Naive thymus-derived CD8-positive, alpha-beta T cell (primary cell): ENCODE measurements at places on chromosomes 12 and 14.

DNA sequence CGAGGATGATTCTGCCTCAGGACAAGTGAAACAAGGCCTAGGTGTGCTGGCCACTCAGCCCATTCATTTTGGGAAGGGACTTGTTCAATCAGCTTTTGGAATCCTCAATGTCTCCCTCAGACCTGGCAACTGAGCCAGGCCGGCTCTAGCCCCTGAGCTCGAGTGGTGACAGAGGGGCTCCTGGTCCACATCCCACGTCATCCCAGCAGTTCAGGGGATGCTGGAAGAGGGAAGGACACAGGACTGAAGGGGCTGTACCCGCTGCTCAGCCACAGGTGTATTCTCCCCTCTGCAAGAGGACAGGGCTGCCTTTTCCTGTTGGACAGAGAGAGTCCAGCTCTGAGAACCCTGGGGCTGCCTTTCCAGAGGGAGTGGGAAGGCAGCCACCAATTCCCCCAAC lies 244.6 kb upstream of the SFSWAP start:
- DNase-seq = no peak

DNA sequence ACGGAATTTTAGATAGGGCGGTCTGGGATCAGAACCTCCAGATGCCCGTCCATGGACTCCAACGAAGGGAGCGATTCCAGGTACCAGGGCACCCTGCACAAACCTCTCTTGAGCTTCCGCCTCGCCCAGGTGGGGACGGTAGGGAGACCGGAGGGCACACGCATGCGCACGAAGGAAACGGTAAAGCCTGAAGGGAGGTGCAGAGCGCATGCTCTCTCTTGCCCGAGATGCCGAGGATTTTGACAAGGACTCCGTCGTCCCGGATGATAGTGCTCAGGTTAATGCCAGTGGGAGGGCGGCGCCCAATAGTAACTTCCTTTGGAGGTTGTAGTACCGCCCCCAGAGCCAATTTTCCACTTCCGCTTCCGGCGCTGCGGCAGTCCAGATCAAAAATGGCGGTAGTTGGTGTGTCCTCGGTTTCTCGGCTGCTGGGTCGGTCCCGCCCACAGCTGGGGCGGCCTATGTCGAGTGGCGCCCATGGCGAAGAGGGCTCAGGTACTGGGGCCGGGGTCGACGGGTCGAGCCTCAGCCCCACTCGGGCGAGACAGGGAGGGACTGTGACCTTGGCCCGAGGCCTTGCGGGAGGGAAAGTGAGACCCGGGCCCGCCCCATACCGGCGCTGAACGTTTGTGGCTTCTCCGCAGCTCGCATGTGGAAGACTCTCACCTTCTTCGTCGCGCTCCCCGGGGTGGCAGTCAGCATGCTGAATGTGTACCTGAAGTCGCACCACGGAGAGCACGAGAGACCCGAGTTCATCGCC lies at the start of gene COX6A1:
TSS of gene COX6A1 (plus strand) at position 379 of the 760 bp plus-strand sequence. CDS start at position 393, 14 bp downstream.
- DNase-seq = peak; percentile 97

DNA sequence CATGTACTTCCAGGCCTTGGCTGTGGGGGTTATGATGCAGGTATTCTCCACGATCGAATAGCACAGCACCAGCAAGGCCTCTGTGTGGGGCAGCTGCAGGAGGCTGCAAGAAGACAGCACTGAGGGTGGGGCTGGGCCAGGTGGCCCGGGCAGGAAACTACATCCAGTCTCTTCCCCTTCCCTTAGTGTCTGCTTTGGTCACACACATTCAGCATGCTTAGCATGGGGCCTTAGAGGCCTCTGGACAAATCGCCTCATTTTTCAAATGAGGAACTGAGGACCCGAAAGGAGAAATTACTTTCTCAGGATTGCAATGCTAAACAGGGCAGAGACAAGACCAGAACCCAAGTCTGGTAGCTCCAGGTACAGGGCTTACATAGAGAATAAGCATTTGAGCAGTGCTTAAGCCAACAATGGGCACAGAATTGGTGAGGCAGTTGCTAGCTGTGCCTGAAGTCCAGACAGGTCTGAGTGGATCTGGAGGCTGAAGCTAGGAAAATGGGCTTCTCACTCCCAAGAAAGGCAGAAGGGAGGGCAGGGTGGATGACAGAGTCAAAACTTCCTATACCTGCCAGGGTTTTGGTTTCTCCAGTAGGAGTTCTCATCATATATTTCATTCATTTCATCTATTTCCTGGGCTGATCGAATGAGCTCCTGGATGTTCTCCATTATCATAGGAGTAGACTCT lies 3.5 kb downstream of the ACRBP start:
- no peak for DNase-seq

DNA sequence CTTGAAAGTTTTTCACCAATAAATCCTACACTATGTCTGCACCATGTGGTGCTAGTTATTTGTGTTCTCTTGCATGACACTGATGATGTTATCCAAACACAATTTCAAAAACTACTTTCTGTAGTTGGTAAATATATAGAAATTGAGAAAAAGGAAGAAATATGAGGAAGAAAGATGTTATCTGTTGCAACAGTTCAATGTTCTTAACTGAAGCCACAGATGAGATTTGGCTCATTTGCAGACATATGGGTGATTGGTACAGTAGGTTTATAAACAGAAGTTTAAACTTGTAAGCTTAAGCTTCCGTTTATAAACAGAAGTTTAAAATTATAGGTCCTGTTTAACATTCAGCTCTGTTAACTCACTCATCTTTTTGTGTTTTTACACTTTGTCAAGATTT lies at the start of gene CLEC12A:
TSS of gene CLEC12A (plus strand) at position 229 of the 400 bp plus-strand sequence. CDS start 188 bp downstream, outside the sequence.
- DNase-seq = no peak

DNA sequence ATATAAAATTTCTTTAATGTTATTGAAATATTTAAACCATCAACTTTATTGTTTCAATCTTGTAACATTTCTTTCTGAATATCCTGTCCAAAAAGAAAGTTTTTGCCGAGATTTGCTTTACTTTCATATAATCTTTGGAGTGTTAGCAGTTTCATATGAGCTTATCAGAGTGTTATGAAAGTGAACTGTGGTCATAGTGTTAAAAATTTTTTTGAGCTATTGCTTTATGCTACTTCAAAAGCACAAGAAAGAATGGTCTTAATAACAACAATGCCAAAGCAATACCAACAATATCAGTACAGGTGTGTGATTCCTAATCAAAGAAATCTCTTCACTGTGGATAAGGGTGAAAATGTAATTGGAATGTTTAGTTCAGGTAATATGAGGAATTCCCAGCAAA lies 1994.9 kb upstream of the FLRT2 start:
- DNase-seq = no peak

DNA sequence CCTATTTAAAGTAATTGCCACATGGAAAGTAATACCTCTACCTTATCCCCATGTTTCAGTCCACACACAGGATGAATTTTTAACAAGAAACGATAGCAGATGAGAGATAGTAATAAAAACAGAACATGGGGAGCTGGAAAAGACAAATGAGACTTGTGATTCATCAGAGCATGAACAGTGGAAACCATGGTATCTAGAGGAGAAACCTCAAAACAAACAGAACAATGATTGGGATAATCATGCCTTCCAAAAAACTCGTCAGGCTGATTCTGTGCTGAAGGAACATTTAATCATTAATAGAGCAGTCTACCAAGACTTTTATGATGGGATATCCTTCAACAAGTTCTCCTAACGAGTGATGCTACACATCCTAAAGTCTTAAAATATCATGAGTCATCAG lies 1390.7 kb downstream of the FSCB start:
- DNase-seq = no peak

DNA sequence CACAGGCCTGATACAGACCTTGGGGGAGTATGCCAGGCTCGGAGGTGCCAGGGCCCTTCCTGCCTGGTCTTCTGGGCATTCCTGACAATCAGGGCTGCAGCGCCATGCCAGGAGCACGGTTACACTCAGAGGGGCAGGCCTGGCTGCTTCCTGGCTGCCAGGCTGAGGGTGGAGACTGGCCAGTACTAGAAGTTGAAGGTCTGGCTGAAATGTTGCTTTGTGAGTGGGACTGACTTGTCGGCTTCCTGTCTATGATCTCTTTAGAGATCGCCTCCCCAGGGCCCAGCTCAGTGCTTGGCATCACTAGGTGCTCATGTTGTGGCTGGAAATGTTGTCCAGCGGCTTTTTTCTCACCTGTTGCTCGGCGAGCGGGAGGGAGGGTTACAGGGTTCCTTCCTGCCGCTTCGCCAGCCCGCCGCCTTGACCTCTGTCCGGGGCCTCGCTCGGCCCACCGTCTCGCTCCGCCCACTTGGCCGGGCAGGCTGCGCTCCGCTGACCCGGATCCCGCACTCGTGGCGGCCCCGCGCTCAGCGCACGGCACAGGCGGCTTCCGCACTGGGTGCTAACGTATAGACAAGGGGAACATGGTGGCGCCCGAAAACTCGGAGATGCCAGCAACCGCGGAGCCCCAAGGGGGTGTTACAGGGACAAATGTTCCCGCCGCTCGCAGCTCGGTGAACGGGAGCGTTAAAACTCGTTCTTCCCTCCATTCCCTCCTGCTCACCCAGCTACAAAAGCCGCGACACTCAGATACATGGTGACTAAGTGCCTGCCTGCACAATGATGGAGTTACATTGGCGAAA lies 32.6 kb downstream of the PAPLN start:
- no peak for DNase-seq

- DNase-seq = no peak
Measured at GRCh38 chr12:92814584-92814983, 111.8 kb downstream of the PLEKHG7 start.

DNA sequence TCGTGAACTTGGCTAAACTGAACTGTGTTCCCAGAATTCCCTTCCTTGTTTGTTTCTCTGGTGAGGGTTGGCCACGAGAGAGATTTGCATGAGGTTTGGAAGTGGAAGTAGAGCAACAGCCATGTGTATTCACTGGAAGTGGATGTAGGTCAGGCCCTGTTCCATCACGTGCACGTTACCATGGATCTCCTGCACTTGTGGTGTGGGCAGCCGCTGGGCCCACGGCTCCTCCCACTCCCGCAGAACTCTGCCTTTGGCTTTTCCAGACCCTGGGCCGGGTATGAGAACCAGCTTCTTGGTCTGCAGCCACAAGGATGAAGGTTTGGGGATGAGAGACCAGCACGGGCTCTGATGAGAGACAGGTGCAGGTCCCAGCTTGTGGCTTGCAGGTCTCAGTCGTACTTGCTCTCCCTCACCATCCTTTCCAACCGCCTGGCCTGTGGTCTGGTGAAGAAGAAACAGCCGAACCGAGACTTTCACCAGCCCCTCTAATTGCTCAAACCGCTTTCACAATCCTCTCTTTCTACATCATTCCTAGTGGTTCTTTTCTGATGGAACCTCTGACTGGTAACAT lies 94.9 kb downstream of the DUSP16 start:
- peak; percentile 39 for DNase-seq

- no peak for DNase-seq
Measured at GRCh38 chr14:22194664-22195063, 394.4 kb downstream of the DAD1 start.

DNA sequence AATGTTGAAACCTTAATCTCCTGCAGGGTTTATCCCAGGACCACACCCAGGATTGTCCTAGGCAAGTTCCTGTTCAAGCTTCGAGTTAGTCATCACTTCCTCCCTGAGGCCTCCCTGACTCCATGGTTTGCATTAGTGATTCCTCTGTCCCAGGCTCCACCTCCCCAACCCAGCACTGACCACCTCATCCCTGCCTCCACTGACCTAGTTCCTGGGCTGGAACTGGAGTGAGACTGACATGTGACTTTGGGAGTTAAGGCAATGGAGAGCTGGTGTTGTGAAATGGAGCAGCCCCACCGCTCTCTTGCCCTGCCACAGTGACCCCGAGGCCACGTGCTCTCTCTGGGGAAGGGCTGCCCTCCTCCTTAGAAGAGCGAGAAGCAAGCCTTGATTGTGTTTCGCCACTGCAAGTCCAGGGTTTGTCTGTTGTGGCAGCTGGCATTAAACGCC lies 15.8 kb upstream of the DTX1 start:
- DNase-seq = no peak

DNA sequence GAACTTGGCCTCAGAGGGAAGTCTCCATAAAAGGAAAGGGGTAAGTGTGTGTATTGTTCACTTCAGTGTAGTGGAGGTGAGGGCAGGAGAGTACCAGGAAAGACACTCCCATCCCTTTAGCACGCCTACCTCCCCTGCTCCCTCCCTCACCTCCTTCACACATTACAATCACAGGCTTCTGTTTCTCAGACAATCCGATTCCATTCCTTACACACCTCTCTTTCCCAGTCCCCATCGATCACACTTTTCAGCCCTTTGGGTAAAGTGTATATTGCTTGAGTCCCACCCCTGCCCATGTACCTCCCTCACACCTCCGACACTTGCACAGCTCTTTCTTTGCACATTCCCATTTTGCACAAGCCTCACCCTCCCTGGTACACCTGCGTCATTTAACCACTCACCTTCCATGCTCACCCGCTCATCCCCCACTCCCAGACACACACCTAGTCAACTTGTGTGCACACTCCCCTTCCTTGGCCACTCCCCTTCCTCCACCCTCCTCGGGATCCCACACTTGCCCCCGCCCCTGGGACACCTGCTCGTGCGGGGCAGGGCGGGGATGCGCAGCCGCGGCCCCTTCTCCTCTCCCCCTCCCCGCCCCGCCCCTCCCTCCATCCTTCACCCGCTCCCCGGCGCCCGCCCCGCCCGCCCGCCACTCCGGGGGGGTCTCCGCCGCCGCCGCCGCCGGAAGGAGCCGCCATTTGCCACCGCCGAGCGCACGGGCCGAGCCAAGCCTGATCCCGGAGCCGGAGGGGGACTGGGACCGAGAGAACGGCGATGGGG lies at the start of gene MARCHF9:
TSS of gene MARCHF9 (plus strand) at position 693 of the 783 bp plus-strand sequence. CDS start 426 bp downstream, outside the sequence.
- peak; percentile 85 for DNase-seq

DNA sequence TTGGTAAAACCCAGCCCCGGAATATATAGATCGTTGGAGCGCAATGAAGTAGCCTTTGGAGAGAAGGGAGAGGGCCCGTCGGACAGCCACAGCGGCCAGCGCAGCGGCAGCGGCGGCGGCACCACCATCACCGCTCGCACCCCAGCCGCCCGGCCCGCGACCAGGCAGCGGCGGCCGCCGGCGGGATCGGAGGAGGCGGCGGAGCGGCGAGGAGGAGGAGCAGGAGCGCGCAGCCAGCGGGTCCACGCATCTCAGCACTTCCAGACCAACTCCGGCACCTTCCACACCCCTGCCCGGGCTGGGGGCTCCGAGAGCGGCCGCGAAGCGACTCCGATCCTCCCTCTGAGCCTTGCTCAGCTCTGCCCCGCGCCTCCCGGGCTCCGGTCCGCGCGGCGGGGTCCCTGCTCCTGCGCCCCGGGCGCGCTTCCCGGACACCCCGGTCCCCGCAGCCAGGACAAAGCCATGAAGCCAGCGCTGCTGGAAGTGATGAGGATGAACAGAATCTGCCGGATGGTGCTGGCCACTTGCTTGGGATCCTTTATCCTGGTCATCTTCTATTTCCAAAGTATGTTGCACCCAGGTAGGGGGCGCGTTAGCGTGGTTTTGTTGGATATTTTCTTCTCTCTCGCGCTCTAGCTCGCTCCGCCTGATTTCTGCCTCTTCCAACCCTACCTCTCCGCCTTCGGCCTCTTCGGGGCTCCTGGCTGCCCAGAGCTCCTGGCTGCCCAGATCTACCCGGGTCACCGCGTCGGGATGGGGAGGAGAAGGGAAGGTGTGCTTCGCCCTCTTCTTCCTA lies 400 bp downstream of the CHST11 start:
- DNase-seq = peak; percentile 55

DNA sequence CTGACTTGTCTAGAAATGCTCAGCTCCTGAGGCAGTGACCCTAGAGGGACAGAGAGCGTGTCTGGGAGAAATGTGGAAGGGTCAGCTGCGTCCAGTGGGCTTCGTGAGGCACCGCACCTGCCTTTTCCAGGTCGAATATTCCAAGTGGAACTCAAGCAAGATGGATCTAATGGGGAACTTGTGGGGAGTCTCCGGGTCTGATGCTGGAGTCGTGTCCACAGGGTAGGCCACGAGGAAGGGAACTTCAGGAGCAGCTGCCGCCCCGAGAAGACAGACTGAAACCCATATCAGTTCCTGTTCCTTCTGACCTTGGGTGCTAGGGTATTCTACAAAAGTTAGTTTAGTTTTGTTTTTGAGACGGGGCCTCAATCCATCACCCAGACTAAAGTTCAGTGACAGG lies 67.5 kb downstream of the TNFAIP2 start:
- DNase-seq = no peak

- no peak for DNase-seq
Measured at GRCh38 chr14:106877517-106877916, 1351.1 kb downstream of the TMEM121 start.
